Glutamatergic neuron (in vitro differentiated cells): ENCODE measurements at places on chromosomes 3 and 15.

- no peak for DNase-seq
These were observed 17.6 kb upstream of the TRH start for GRCh38 chr3:129956936-129957335.

- no peak for DNase-seq
These were observed 91.2 kb upstream of the ABI3BP start for GRCh38 chr3:101084404-101084803.

DNA sequence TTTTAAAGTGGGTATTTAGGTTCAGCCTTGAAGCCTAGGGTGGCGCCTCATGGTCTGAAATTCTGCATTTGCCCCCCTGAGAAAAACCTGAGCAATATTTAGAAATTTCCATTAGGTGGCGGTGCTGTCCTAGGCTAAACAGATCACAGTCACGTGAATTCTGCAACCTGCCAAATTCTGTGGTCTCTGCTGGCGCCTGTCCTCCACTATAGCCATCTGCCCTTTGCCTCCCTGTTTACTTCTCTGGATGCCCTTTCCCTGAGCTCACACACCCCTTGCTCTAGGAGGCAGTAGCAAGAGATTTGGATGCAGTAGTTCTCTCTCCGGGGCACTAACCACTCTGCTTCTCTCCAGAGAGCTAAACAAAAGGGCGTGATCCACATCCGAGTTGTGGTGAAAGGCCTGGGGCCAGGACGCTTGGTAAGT lies 9.1 kb downstream of the MRPS11 start:
- peak; percentile 63 for DNase-seq

DNA sequence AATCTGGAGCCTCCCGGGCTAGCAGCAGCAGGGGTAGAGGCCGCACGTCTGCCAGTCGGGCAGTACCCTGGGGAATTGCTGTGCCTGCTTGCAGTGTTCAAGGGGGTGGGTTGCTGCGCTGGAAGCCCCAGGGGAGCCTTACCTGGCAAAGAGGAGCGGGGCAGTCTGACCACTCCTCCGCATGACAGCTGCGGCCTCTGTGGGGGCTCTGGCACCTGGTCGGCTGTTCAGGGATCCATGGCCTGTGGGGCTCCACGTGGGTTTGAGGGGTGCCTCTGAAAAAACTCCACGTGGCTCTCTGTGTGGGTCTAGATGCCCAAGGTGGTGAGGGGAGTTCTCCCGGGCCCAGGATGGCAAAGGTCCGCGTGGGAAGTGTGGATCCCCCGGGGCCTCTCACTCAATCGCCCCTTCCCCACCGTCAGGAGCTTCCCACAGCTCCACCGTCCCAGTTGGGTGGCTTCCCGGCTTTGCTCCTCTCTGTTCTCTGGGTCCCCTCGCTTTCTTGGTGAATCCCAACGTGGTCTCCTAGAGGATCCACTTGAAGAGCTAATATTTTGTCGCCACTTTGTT lies 184.5 kb downstream of the EFHB start:
- DNase-seq, result no peak

DNA sequence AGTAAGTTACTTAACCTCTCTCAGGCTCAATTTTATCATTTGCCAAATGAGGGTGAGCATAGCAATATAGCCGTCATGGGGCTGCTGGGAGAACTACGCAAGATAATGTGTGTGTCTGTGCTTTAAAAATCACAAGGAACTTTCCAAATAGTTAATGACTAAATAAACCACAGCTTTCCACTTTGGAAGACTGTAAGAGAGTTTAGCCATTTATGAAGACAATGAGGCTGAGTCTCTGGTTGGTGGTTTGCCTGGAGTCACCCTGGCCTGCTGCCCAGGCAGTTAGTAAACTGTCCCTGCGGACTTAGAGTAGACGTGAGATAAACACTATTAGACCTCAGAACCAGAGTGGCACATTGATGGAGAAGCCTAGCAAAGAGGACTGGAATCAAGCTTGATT lies 357.7 kb downstream of the CLSTN2 start:
- no peak for DNase-seq

GRCh38 chr3:54780336-54780735 lies 147.5 kb downstream of the LRTM1 start:
- no peak for DNase-seq

DNA sequence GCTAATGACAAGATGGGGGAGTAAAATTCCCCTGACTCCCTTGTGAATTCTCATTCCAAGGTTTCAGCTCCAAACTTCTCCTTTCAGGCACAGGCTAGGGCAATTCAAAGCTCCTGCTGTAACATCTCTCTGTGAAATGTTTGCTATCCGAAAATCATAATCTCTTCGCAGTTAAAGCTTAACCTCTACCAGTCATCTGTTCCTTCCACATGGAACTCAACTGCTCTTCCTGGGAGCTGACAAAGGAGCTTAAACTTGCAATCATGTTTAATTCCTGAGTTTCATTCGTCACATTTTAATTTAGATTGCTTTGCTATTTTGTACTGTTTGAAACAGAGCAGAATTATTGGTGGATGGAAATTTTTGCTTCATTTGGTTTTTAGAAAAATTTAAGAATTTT lies 328.6 kb downstream of the AGBL1 start:
- no peak for DNase-seq

- no peak for DNase-seq
These were observed 90.4 kb downstream of the NAALADL2 start for GRCh38 chr3:174949523-174949922.

- no peak for DNase-seq
These were observed 163.1 kb downstream of the CNTN4 start for GRCh38 chr3:2261747-2262146.

GRCh38 chr3:139127101-139127500 lies 82.4 kb upstream of the PRR23C start:
- DNase-seq, result no peak

- DNase-seq, result no peak
These were observed 230.3 kb downstream of the MAGI1 start for GRCh38 chr3:65808407-65808806.

- no peak for DNase-seq
These were observed 42.3 kb downstream of the FSD2 start for GRCh38 chr15:82763361-82764116.

- DNase-seq, result no peak
These were observed 133.2 kb upstream of the DAZL start for GRCh38 chr3:16738451-16738850.

DNA sequence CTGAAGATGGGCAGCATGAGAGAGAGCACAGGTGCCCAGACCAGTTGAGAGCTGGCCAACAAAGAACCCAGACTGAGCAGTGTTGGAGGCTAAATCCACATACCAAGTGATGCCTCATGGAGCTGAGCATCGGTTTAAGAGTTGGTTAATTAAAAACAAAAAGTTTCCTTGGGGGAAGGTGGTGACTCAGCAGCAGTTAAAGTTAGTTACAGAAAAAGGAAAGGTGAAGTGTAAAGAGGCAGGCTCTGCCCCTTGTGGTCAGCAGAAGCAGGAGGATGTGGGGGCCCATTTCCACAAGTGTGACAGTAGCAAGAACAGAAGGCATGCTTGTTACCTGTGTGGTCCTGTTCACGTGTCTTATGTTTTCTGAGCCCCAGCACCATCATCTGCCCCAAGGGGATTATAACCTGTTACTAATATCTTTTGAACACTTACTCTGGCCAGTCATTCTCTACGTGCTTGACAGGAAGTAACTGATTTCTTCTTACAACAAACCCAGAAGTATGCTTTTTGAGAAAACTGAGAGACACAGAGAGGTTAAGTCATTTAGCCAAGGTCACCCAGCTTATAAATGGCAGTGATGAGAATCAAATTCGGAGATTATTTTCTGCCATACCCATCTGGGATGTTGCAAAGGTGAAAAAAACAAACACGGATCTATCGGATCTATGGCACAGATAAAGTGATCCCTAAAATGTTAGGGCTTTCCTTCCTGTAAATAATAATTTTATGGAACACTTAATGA lies 91.0 kb downstream of the EPHB1 start:
- DNase-seq, result no peak

DNA sequence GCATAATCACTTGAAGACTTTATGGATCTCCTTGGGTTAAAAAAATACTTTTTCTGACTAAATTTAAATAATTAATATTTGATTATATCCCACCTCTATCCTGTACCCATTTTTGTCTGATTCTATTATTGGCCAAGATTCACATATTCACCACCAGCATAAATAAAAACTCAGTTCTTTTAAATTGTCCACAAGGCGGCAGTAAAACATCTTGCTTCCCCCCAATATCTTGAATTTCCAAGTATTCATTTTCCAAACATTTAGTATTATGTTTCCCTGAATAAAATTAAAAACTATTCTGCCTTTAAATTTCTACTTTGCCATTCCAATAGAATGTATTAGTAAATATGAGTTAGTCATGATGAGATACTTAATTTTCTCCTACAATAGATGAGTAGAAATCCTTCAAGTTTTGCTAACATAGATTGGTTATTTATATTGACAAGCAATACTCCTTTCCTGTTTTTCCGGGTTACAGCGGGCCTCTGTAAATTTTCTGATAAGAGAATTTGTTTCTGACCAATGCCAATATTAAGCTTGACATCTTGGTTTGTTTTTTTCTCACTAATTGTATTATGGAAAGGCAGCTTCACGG lies 218.7 kb upstream of the MDFIC2 start:
- DNase-seq, result no peak

- no peak for DNase-seq
These were observed 954.6 kb downstream of the EPHA3 start for GRCh38 chr3:90062016-90062415.

GRCh38 chr3:16309558-16309957 lies 44.5 kb downstream of the OXNAD1 start:
- DNase-seq, result no peak

GRCh38 chr15:101167753-101168462 lies 83.9 kb downstream of the CHSY1 start:
- DNase-seq, result no peak

GRCh38 chr15:71409541-71409940 lies 294.3 kb downstream of the THSD4 start:
- no peak for DNase-seq
